ENCODE measurements at places on chromosomes 5 and 9.
A peak's percentile ranks its signal among the peaks of the same experiment; 100 is the strongest.

DNA sequence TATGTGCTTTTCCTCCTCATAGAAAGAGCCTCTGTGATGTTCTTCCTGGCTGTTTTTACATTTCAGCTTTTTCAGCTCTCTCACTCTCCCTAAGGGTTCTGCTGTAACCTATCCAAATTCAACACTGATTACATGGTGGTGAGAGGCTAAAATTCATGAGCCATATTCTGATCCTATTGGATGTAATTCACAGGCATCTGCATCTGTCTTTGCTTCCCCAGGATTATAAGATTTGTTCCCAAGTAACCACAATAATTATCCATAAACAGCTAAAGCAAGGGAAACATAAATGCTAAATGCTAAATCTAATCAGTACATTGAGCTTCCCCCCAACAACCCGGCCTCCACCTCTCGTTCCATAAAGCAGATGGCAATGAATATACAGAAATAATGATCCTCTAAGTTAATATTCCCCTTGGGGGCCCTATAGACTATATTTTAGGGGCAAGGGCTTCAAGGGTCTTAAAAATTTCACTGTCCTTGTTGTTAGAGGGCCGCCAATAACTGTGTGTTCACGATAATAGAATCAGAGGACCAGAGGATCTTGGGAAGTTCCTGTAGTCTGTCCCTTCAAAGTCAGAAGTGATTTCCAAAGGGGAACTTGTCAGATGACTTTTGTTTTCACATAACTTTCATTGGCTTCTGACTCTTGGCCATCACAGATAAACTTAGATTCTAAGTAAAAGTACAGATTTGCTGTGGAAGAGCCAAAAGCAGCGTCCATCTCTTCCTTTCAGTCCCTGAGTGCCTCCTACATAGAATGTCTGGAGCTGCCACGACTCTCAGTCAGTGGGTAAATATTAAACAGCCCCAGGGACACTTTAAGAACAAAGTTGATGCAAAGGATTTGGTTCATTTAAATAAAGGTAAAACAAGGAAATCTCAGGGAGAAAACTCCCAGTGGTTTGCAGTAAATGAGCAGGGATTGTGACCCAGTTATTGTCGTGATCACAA lies 125.6 kb downstream of the ALDH1A1 start:
- DNase-seq: no peak

GRCh38 chr5:85452322-85453025 lies 1067.8 kb upstream of the EDIL3 start:
- no peak for DNase-seq

GRCh38 chr5:17289681-17290539 lies 72.5 kb downstream of the BASP1 start:
- DNase-seq: no peak

DNA sequence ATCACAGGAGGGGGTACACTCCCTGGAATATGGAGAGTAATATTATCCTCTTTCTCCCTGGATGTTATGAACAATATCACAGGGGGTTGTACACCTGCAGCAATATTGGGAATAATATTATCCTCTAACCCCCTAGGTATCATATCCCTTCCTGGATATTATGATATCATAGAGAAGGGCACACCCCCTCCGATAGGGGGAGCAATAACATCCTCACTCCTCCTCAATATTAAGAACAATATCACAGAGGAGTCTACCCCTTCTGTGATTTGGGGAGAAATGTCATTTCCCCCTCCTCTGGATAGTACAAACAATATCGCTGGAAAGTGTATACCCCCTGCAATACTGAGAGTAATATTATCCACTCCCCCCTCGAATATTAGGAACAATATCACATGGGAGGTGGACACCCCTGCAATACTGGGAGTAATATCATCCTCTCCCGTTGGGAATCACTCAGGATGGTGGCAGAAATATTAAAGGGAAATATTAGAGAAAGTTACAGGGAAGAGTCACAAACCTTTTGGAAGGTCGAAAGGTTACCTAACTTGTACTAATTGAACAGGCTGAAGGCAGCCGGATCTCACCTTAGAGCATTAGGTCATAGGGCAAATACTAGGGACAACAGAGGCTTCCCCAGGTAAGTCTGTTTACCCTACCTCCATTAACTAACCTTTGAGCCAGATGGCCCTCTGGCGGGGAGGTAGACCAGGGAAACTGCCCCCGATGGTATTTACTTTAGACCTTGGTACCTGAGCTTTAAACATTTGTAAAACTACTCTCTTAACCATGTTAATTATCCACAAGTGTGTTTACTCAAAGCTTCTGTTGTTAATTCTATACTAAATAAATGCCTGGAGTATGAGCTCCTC lies 57.5 kb upstream of the FREM1 start:
- DNase-seq: no peak

GRCh38 chr5:95768731-95769130 lies 37.6 kb downstream of the RHOBTB3 start:
- no peak for DNase-seq

DNA sequence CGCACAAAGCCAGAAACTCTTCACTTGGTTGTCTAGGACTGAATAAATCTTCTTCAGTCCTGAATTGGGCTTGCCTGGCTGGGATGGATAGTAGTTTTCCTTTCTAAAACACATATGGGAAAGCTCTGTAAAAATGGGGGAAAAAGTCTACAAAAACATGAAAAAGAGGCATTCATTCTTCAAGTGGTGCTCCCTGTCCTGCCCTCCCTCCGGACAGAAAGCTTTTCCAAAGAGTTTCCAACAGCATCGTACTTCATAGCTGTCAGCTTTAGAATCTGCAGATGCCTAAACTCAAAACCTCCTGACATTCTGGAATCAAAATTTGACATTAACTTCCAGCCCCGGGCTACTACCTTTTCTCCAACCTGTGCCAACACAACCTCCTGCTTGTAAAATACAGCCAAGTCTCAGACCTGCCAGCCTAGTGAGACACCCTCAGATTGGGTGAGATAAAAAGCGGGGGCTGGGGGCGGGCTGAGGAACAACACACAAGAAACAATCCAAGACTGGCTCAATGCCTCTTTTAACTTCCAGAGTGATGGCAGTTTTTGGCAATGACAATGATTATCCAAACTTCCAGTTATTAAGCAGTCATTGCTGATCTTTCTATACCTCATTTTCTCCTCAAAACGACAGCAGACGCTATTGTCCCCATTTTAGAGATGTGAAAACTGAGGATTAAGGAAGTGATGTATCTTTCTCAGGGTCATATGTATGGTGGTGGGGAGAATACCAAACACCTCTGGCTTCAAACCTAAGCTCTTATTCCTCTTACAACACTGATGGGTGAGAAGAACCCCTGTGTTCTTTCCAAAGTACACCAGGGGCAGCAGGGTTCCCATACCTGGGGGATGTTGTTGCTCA lies 1.3 kb downstream of the TNC start:
- no peak for DNase-seq

GRCh38 chr9:117681888-117682287 lies 22.3 kb upstream of the TLR4 start:
- DNase-seq: no peak

DNA sequence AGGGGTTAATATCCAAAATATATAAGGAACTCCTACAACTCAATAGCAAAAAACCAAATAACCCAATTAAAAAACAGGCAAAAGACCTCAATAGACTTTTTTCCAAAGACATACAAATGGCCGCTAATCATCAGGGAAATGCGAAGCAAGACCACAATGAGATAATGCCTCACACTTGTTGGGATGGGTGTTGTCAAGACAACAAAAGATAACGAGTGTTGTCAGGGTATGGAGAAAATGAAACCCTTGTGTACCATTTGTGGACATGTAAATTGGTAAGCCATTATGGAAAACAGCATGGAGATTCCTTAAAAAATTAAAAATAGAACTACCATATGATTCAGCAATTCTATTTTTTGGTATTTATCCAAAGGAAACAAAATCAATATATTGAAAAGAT lies 620.2 kb downstream of the ACTL7B start:
- no peak for DNase-seq

GRCh38 chr5:113520899-113521298 lies 7.4 kb downstream of the YTHDC2 start:
- no peak for DNase-seq

DNA sequence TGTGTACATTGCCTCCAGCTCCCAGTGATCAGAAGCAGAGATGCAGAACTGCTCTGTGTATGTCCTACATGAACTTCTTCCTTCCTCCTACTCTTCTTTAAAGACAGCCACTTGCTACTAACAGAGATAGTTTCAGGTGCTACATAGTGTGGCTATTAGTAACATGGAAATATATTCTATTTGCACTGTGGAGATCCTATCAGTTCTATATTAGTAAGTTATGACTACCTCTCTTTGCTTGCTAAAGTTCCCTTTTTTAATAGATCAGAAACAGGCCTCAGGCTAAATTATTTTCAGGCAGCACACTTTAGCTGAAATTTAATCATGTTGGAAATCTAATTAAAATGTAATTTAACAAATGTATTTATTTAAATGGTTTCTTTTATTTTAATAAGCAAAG lies 64.4 kb upstream of the TNFSF8 start:
- DNase-seq: no peak

- no peak for DNase-seq
Observed at GRCh38 chr9:111375817-111376564, 46.0 kb upstream of the OR2K2 start.

DNA sequence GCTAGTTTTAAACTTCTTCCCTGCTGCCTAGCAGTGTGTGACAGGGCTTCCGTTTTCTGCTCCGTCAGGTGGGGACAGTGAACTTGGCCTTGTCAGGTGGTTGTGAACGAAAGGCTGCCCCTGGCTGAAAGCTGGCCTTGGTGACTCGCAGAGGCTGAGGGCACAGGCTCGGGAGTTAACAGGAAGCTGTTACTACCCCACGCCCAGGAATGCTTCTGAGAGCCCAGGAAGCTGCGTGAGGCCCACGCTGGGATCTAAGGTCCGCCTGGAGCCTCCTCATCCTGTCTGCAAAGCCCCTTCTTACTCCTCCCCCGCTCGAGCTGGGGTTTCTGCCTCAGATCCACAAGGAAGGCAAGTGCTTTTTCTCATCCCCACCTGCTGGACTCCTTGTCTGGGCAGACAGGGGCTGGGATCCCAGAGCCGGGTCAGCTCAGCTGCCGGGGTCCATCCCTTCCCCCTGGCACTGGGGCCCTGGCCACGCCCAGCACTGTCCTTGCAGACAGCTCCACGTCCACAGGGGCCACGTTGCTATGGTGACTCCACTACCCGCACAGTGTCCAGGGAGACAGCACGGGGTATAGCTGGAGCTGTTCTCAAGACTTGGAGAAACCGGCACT lies 124.7 kb upstream of the TBC1D2 start:
- DNase-seq: peak; percentile 71

- DNase-seq: no peak
Observed at GRCh38 chr9:77440057-77440456, 208.1 kb downstream of the GNA14 start.

- DNase-seq: no peak
Observed at GRCh38 chr9:72119853-72120252, 29.4 kb upstream of the GDA start.

- DNase-seq: no peak
Observed at GRCh38 chr5:18216729-18217128, 582.5 kb downstream of the TAF11L14 start.

DNA sequence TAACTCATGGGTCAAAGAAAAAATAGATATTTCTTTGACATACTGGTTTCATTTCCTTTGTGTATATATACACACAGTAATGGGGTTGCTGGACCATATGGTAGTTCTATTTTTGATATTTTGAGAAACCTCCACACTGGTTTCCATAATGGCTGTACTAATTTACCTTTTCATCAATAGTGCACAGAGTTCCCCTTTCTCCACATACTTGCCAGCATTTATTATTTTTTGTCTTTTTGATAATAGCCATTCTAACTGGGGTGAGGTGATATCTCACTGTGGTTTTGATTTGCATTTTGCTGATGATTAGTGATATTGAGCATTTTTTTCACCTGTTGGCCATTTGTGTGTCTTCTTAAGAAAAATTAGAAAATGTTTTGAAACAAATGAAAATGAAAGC lies 78.4 kb upstream of the CKMT2 start:
- no peak for DNase-seq

- no peak for DNase-seq
Observed at GRCh38 chr5:154544646-154545045, 66.6 kb upstream of the HAND1 start.

GRCh38 chr9:134641173-134641989 lies at the start of gene COL5A1:
TSS of gene COL5A1 (plus strand) at chr9:134641803. CDS start at chr9:134642188, 385 bp downstream.
- peak; percentile 93 for DNase-seq

DNA sequence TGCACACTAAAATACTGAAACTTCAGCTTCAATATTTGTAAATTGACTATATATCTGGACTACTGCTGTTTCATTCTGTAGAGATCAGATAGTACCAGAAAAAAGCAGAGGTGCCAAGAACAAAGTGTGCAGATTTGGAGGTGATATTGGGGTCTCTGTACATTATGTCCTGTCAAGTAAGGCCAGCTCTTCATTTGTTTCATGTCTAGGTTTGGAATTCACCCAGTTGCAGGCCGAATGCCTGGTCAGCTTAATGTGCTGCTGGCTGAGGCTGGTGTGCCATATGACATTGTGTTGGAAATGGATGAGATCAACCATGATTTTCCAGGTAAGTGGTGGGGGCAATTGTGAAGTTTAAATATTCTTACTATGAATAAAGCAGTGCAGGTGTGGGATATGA lies 96.9 kb downstream of the NNT start:
- no peak for DNase-seq

DNA sequence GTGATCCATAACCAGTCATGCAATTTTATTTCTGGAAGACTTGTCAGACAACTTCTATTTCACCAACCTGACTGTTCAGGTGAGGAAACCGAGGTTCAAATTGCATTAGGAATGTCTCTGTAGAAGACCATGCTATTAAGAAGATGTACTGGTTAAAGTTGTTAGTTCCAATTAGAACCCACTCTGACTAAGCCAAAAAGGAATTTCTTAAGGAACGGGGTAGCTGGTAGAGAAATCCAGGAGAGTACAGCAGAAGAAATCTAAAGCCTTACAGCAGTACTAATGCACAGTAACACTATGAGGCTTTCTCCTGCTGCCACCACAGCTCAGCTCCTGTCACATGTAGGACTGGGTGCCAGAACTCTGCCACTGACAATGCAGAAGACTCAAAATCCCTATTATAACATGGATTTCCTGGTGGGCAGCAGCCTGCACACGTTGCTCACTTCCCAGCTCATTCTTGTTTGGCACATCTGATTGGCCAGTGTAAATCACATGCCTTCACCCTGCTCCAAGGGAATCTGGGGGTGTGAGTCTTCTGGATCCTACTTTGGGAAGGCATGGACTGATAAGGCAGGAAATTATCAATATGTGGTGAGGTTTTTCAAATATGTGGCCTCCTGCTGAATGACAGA lies 37.1 kb downstream of the CAST start:
- DNase-seq: no peak

DNA sequence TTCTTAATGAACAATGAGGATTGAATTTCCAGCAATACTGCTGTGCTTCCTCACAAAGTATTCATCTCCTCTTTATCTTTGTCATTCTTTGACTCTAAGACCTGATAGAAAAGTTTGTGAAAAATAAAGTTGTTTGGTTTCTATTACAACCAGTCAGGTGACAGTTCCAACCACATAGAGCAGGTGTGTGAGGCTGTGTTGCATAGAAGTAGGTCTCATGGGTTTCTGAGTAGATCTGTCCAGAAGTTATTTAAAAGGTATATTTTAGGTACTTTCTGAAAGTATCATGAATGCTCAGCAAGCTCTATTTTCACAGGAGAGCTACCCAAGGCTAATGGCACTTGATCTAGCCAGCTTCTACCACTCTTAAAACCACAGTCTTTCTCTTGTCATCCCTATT lies 637.0 kb downstream of the DNAH5 start:
- DNase-seq: no peak

GRCh38 chr9:109139851-109140250 lies 20.1 kb upstream of the TMEM245 start:
- no peak for DNase-seq
